ENCODE measurements at places on chromosomes 2 and 18.

DNA sequence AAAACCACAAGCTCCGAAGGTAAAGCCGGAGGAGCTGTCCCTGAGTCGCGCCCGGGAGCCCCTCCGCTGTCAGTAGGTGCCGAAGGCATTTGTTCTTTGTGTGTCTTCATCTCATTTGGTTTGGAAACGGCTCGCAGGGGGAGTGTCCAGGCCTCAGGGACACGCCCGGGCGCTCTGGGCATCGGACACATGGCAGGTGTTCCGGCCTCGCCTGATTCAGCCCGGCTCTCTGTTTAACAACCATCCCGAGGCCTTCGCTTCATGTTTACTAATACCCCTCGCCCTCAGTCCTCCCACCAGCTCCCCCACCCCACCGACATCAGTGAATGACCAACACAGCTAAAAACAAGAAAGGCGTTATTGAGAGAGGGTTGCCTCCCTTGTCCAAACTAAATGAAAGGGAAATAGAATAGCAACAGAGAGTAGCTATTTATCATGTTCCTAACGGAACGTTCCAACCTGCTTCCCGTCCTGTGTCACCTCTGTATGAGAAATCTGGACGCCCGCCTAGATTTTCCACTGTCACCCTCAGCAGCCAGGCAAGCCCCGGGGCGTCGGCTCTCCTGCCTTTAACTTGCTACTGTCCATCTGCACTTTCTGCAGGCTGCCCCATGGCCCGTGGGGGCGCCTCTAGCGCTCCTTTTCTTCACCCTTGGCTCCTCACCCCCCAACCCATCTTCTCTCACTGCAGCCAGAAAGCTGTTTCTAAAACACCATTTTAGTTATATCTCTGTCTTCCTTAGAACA lies 73.9 kb downstream of the MYCN start:
- no peak for DNase-seq

GRCh38 chr2:238103465-238104225 lies 3.5 kb downstream of the ESPNL start:
- no peak for DNase-seq

DNA sequence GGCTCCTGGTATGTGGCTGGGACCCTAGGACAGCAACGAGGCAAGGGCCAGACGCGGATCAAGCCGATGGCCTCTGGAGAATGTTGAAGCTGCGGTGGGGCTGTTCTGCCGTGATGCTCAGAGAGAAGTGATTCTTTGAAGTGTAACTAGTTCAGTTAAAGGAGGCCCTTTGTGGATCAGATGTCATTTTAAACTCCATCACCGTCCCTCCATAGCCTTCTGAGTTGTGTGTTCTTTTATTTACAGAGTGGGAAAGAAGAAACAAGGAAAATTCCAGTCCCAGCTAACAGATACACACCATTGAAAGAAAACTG lies 403 bp downstream of the PNO1 start:
- no peak for DNase-seq

- DNase-seq, result no peak
These were observed 7.2 kb downstream of the SNED1 start for GRCh38 chr2:241005569-241005968.
